ENCODE measurements at places on chromosomes 11 and 22.

DNA sequence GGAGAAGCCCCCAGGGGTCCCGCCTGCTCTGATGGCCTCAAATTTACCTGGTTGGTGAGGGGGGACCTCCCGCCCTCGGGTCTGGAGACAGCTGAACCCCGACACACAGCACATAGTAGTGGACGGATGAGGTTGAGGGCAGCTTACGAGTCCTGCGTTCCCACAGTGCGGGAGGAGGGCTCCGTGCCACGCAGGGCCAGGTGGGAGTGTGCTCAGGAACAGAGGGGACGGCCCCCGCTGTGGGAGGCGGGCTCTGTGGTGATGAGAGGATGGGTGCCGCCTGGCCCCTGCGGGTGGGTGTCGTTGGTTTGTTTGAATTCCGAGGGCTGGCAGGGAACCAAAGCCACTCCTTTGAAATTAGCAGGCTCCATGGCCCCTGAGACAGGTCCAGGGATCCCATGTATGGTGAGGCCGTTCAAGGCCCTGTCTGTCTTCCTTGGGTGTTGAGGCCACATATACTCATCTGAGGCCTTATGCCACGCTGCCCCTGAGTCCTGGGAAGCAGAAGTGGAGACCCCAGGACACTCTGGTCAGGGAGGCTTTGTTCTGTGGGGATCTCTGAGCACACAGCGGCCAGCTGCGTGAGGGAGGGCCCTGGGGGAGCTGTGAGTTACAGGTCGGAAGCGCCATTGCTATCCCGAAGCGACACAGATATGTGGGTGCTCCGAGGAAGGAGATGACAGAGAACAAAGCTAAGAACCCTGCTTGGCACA, 21.9 kb downstream of the NADSYN1 start:
- no peak for DNase-seq

DNA sequence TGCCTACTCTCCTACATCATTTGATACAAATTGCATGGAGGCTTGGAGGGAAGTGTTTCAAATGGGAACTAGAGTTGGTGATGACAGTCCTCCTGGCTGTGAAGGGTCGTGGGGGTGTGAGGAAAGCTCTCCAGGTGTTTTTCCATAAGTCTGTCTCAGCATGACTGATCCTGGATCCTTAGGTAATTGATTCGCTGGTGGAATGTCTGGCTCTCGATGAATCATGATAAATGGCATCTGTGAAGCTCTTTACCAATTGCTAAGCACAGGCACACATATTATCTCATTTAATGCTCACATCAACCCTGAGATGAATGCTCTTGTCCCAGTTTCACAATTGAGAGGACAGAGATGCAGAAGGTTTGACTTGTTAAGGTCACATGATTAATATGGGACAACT, 107.5 kb downstream of the PKNOX2 start:
- DNase-seq = no peak

DNA sequence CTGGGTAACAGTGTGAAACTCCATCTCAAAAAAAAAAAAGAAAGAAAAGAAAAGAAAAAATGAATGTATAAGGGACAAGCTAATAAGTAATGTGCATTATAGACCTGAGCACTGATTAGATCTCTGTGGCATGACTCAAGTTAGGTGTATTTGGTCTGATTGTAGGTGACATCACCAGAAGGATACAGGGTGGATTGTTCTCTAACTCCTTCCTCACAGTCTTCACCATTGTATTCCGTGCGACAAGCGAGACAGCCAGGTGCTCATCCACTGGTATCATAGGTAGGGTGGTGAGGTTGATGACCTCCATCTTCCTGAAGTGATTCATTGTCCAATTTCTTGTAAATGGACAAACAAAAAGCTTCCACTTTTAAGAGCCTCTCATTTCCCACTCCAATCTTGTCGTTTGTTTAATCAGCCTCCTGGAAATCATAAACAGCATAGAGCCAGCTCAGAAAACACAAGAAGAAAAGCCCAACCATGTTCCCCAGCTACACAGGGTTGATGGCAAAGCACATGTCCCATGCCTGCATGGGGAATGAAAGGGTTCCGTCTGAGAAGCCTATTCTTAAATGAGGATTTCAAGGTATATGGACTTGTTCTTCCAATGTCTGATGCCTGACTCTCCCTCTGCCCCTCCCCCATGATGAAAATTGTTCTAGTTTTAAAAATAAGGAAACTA, 6.2 kb downstream of the FAM227A start:
- DNase-seq = no peak

DNA sequence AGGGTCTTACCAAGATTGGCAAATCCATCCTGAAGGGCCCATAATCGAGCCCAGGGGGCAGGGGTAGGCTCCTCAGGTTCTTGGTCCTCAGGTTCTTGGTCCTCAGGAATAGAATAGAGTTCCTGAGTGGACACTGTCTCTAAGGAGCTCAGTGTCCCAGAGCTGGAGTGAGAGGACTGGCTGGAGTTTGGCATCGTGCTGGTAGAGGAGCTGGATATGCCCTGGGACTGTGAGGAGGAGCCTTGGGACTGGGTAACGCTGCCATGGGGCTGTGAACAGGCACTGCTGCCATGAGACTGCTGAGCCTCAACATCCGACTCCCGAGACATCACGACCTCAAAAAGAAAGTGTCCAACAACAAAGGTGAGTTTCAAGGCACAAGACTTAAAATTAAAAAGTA, 7.2 kb downstream of the CHEK2 start:
- no peak for DNase-seq

Data from activated CD4-positive, alpha-beta T cell treated with anti-CD3 and anti-CD28 coated beads, Interleukin-2, Interleukin-4, amounts not matched to agents 100 ng/mL and 50 ng/mL, durations not matched to agents 16 hours and 8 hours (primary cell).